Globus pallidus (tissue), 1 donor: ENCODE measurements at places on chromosomes 3 and 15.
A peak's percentile ranks its signal among the peaks of the same experiment; 100 is the strongest.

DNA sequence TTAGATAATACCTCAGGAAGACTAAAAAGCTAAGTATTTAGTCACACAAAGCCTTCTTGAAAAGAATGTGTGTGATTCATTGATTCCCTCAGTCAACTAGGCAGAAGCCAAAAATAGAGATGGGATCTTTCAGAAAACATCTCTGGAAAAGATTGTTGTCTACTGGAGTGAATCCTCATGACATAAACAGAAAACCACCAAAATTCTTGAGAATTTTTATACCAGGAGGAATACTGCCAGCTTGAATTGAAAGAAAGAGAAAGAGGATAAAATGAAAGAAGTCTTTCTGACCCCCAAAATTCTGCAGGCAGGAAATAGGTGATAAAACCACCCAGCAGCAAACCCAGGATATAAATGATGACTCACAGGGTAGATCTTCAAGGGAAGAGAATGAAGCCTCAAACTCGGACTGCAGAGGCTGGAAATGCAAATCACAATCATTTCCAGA, 363.1 kb upstream of the PLSCR5 start:
- no peak for DNase-seq

- DNase-seq: no peak
These were observed 1090.2 kb downstream of the FHIT start for GRCh38 chr3:60160822-60161748.

DNA sequence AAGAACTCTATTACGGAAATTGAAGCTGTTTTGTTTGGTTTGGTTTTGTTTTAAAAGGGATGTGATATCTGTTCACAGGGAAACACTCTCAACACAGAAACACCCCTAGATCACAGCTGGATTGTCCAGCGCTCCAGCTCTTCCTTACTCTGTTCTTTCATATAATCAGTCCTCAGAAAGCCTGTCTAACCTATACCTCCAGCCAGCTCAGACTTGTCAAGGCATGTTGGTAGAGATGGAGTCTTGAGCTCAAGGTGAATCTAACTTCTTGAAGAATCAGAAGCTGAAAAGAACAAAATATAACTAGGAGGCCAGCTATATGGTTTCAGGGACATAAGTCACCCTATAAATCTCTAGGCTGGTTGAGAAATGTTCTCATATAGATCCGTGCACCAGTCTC, 110.2 kb upstream of the EPHA3 start:
- no peak for DNase-seq

DNA sequence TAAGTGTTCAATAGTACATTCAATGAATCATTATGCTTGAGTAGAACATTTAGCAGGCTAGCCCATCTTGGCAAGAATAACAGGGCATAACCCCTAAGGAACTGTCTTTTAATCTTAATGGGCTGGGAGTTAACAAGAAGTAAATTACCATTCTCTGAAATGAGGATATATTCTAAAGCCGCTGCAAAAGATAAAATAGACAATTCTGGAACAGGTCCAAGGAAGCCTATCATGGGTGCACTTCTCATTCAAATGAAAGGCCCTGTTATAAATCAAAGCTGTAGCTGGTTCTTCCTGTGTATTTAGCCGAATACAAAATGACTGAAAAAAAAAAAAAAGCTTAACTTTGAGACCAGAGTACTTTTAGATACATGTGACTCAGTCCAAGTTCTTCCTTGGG, 15.6 kb downstream of the MTHFS start:
- DNase-seq: no peak

DNA sequence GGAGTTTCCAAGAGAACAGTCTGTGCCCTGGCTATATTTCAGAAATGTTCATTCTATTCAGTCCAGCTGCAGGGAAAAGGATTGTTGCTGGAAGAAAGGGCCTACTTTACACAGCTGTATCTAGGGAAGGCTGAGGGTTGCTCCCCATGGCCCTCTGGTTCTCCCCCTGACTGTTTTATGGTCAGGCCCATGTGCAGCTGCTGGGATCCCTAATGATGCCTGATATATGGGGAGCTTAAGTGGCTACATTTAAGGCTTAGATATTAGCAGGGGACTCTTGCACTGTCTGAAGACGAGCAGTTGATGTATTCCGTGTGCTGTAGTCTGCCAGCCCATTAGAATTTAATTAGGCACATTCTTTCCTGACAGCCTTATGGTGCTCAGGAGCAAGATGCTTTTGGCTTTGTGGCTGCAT, 72.0 kb downstream of the FAM43A start:
- peak; percentile 80 for DNase-seq

DNA sequence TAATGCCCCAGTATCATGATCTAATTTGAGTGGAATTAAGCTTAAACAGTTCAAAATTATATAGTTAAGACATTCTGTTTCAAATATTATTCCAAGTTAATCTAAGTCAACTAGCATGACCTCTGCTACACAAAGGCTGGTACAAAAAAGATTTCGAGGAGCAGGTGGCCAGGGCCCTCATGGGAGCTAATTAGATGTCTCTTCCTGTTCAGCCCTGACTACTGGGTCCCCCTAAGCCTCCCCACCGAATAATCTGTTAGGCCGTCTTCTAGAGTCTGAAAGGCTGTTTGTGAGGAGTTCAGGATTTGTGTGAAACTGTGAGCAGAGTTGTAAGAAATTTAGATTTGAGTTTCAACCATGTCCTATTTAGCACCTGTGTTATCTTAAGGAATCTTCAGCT, 75.4 kb downstream of the PPM1L start:
- DNase-seq: no peak

DNA sequence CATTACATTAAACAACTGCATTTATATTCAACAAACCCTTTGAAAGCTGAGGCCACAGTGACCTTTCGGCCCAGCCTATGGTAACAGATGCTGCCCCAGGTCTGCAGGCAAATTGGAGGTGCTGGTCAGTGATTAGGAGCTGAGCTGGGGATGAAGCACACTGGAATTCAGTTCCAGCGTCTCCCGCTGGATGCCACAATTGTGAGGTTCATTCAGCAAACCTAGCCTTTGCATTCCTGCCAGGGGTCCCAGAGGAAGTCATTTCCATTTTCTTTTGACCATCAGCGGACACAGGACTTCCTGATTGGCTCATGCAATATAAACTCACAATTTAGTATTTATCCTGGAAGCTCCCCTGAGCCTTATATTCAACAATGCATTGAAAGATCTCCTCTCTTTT, 89.5 kb downstream of the IL20RB start:
- no peak for DNase-seq

DNA sequence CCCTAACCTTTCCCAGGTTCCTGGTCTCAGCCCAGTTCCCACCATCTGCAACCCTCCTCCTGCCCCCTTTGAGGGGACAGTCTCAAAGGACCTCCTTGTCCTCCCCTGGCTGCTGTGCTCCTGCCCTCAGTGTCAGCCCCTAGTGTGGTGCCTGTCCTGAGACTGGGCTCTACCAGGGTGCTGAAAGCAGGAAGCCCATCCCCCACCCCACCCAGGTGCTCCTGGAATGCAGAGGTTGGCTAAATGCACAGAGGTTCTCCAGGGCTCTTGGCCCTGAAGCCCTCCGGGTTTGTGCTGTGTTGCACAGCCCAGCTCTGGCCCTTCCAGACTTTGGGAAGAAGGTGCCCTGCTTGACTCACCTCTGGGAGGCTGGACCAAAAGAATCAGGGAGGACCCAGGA, 21.8 kb downstream of the C3orf18 start:
- no peak for DNase-seq

- DNase-seq: no peak
These were observed 657 bp downstream of the TLNRD1 start for GRCh38 chr15:81001152-81002008.

DNA sequence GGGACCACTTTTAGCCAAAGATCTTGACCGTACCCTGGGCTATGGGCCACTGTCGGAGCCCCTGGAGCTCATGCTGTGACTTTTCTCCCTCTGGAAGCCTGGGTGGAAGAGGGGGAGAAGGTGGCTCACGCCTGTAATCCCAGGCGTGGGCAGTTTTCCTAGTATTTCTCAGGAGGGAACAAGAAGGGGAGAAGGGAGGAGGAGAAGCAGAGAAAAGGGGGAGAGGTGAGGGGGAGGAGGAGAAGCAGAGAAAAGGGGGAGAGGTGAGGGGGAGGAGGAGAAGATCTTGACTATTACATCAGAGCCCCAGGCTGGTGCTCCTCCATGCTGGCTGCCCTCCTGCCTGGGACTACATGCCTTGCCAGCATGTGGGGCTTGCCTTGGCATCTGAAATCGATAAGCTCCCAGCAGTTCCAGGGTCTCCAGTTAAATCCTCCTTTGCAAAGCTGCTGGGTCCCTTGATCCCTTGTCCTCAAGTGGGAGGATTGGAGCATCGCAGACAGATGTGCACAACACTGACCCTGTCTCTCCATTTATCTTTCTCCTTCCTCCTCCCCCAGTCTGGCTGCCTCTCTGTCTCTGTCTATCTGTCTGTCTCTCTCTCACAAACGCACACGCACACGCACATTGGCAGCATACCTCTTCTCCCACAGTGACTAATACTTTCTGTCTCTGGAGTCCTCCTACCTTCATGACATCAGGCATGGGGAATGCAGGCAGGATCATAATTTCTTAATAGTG, 41.6 kb downstream of the MRAS start:
- no peak for DNase-seq

DNA sequence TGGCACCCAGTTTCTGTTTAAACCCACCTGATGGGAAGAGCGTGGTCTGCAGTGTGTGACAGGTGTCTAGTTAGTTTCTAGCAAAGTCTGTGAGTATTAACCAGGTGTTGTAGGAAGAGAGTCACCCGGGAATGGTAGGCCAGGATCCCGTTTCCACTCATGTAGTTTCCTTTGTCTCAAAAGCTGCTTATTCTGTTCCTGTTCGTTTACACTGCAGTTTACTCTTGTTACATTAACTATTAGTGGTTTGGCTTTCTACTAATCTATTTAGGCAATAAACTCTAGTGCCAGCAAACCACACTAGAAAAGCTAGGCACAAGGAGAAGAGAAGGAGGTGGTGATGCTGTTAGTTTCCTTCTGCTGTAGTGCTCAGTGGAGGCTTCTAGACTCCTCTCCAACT, 32.7 kb downstream of the WDR76 start:
- no peak for DNase-seq

DNA sequence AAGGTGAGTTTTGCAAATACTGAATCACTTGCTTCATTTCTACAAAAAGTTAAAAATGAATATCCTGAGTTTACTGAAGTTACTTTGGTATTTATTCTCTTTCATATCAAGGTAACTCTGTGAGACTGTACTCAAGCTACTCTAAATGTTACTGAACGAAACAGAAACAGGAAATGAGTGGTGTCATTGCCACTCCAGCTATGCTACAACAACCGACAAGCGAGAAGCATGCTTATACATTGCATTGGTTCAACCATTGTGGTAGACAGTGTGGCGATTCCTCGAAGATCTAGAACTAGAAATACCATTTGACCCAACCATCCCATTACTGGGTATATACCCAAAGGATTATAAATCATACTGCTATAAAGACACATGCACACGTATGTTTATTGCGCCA, 313.2 kb upstream of the THBS1 start:
- DNase-seq: no peak

DNA sequence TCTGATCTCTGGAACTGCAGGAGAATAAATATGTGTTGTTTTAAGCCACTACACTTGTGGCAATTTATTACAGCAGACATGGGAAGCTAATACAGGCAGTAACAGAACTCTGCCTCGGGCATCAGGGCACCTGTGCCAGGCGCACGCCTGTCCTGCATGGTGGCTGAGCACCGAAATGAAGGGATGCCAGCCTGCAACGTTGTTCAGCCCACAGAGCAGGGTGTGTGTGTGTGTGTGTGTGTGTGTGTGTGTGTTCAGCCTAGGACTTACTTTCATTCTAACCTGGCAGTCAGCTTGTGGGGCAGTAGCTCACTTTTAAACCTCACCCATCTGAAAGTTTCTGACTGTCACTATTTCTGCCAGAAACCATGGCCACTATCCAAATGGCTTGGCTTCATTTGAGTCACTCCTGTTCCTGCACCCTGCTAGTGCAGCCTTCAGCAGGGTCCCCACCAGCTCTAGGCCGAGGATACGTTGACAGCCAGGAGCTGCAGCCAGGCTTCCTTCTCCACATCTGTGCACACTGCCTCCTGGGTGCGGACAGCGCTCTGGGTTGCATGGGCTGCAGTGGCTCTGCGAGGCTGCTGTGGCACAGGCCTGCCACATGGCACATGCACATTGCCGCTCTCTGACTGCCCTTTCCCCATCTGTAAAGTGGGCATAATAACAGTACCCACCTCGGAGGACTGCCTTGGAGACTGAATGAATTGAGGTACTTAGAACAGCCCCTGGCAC, 4.5 kb downstream of the UROC1 start:
- no peak for DNase-seq

DNA sequence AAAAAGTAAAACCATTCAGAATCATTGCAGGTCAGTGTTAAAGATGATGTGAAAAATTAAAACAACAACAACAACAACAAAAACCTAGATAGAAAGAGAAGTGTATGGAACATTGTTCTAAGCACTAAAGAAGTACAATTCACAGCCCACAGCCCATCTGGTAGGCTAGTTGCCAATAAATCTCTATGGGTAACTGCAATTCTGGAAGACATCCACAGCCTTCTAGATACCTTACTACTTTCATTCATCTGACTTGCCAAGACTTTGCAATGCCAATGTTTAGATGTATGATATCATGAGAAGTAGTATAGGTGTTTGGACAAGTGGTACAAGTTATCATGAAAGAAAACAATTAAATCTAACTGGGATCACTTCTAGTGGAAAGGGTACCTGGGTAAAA, 198.6 kb downstream of the VGLL3 start:
- DNase-seq: no peak
